ENCODE measurements at places on chromosomes 2 and 18.
A peak's percentile ranks its signal among the peaks of the same experiment; 100 is the strongest.

DNA sequence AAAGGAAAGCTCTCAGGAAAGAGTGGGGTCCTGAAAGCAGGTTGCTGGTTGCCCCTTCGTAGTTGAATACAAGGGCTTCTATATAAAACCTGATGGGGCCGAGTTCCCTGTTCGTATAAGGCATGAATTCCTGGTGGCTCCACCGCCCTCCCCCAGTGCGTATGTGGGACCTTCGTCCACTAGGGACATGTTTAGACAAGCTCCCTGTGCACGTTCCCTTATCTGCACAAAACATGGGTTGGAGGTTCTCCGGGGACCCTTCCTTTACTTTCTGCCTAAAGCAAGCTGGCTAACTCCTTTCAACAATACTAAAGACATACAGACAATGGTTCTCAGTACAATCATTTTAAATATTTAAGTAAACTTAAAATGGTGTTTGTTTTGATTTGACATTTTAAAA is 8.0 kb downstream of the CLUL1 start:
- DNase-seq: no peak

DNA sequence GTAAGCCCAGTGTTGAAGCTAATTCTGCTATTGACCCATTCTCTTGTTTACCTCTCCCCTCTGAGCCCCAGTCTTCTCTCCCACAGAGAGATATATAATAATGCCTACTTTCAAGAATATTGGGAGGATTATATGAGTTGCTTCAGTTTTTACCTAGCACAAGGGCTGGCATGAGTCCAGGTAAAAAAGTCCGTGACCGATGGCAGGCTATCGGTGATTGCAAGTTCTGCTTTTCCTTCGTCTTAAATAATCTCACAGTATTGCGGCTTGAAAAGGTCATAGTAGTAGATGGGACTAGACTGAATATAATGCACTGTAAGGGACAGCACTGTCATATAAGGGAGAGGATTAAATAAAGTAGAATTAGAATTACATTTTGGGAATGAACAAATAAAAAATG is 77.6 kb downstream of the KIF5C start:
- DNase-seq: no peak

DNA sequence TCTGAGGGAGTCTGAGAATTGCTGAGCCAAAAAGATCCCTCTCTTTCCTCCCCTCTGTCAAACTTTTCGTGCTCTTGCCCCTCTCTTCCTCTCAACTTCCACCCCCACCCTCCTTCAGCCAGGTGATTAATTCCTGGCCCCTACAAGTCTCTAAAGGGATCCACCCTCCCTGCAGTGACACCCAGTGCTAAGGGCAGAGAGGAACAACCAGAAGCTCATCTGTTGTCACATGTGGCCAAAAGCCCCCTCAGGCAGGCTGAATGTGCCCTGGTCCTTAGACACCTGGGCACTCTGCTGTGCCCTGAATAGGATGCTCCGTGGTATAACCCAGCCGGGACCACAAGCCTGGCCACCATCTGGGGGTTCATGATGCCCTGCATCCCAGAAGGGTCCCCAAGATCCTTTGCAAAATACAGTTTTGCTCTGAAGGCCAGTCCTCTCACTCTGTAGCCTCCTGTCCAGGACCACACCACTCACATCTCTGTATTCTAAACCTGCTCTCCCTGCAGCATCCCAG is 234.4 kb downstream of the BCL11A start:
- no peak for DNase-seq

GRCh38 chr2:74507926-74508520 is 528 bp upstream of the PCGF1 start:
- peak; percentile 16 for DNase-seq

DNA sequence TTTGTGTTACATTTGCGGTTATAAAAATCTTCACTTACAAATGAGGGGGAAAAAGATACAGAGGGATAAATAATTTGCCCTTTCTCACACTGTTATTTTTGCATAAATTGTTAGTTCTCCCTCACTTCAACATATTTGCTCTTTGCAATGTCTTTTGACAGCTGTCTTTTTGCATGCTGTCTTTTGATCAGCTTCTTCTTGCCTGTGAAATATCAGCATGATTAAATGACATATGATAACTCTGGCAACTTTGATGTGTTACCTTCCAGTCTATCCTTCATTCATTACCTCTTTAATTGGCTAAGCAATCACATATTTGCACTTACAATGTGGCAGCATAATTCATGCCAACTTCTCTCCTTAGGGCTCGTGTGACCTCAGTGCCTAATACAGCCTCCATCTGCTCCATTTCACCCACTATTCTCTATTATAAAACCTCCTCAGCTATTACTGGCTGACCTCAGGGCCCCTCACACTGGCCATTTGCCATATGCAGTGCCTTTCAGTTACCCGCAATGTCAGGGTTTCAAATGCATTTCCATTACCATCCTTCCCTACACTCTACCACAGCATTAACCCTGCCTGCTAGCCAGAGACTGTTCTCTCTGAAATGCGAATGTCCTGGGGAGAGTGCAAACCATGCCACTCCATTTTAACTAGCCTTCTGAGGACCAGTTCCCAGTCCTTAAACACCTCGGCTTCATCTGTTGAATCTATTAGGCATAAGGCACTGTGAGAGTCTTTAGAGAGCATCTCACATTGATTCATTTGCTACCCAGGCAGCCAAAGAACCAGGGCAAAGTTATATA is 1056.6 kb upstream of the CHAC2 start:
- peak; percentile 82 for DNase-seq

GRCh38 chr2:19648583-19648982 is 253.2 kb downstream of the TTC32 start:
- DNase-seq: no peak

DNA sequence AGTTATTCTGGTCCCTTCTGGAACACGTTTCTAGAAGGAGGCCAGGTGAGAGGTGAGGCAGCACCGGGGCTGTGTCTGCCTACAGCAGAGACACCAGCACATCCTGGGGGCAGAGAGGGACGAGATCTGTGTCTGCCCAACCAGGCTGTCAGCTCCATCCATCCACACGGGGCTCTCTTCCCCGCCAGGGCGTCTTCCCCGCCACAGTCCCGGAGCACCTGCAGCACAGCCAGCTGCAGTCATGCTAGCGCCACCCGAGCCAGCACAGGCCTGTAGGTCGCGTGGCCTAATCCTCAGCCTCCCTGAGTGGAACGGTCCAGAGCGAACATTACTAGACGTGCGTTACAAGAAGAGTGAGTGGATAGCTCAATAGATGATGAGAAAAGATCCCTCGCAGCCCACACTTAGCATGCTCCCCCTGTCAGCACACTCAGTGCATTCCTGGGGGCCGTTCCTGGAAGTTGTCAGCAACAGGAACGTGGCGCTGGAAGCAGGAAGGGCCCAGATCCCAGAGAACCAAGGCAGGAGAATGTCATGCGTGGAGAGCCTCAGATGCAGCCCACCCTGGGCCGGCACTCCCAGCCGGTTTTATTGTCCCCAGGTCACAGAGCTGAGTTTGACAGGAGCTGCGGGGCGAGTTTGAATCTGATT is 179.0 kb downstream of the TWIST2 start:
- DNase-seq: no peak

DNA sequence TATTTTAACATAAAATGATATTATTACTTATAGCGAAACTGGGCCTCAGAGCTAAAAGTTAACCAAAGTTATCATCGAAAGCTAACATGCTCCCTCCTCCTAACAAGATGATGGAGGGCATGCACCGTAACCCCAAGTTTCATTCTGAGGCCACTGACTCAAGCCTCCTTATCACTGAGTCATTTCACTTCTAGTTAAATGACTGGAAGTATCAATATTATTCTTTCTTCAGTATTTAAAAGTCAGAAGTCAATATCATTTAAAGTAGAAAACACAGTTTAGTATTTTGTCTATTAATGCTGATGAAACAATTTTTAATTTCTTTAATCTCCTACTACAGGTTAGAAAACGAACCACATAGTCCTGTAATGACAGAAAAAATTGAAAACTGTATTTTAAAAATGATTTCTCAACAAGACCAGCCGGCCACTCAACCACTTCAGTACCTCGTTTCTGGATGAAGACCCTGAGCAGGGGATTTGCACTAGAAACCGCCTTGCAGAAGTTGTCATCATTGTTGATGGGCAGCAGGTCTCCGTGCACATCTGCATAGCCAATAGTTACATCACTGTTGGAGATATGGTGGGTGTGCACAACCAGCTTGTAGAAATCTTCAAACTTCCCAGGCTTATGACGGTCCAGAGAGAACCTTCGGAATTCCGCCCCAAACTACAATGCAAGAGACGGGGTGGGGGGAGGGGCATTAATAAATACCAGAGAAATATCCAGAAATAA is 44.9 kb downstream of the PARD6G start:
- DNase-seq: no peak
